Fibroblast of gingiva (primary cell): ENCODE measurements at places on chromosomes 3 and 15.

GRCh38 chr15:40054855-40055575, 16.0 kb upstream of the SRP14 start:
- peak; percentile 73 for DNase-seq

DNA sequence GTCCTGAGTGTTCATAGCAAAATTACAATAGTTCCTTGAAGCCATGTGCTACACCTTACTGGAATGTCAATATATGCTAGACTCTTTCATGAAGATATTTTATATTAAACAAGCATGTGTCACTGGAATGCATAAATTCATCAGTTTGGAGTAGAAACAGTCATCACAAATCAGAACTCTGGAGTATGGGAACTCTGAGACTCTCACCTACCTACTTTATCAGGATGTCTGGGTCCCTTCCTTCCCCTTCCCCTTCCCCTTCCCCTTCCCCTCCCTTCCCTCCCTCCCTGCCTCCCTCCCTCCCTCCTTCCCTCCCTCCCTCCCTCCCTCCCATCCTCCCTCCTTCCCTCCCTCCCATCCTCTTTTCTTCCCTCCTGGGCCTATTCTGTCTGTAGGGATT, 144.7 kb upstream of the PEX5L start:
- no peak for DNase-seq

DNA sequence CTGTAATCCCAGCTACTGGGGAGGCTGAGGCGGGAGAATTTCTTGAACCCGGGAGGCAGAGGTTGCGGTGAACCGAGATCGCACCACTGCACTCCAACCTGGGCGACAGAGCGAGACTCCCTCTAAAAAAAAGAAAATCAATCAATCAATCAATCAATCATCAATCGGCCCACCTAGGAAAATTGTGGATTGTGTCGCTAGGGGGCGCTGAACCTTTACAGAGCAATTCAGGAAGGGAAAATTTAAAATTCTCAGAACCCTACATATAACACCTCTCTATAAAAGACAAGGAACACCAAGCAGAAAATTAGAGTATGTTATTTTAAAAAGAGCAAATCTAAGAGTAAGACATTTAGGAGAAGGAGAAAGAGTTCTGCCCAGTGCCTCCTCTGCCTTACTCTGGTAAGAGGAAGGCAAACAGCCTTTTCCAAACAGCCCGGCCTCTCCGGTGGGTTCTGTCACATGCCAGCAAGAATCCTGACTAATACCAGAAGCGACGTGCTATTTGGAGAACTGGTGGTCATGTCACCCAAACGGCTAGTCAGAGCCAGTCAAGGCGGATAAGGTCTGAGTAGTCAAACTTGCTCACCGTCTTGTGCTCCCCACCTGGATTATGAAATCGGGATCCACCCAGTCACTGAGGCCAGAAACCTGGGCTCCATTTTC, 22.3 kb upstream of the SMCO1 start:
- DNase-seq, result no peak

GRCh38 chr3:69403454-69403853, 17.6 kb upstream of the FRMD4B start:
- no peak for DNase-seq
